ENCODE measurements at places on chromosomes 2 and 18.

DNA sequence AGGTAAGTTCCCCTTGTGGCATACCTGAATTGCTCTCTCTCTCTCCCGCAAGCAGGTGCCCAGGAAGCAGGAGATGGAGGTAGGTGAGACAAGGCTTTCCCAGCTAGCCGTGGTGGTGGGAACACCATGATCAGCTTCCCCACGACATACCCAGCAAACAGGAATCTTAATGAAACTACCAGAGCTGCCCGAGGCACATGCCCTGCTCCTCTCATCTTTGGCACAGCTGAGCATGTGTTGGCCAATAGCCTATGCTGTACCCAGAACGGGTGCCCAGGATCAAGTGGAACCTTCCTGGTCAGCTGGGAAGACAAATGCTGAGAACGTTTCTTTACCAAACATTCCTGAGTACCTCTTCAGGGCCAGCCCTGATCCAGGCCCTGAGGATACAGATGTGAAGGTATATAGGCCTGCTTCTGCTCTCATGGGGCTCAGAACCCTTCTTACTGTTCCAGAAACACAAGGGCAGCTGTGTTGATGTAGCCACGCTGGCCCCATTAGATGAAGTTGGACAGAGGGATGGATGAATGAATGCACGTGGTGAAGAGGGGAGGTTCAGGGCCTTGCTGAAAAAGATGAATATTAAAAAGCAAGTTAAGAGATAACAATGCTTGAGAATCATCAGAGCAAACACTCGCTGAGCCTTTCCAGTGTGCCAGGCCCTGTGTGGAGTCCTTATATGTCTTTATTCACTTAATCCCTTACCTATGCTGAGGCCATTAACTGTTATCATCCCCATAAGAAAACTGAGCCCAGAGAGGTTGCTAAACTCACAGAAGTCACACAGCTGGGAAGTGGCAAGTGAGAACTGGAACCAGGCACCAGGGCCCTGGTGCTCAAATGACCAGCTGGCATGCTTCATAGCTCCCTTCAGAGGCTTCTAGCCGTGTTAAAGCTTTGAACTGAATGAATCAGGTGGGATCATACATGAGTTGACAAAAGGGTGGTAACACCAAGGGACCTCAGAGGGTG is 68.8 kb upstream of the TMEM247 start:
- no peak for DNase-seq

DNA sequence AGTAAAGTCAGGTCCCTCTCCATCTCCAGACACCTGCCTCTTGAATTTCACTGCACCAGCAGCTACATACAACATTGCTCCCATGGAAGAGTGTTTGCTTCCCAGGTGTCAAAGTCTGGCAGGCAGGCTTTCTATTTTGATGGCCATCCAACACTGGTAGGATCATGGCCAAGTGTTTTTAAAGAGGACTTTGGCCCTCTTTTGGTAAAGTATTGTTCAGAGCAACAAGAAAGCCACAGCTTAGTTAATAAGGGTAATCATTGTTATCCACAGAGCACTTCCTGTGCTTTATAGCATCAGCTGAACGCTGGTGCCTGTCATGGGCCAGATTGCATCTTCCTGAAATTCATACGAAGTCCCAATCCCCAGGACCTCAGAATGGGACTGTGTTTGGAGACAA is 133.2 kb downstream of the NCK2 start:
- no peak for DNase-seq

GRCh38 chr2:165448406-165448805 is 21.1 kb upstream of the CSRNP3 start:
- DNase-seq: no peak

GRCh38 chr2:144629935-144630334 is 110.0 kb upstream of the ZEB2 start:
- no peak for DNase-seq

DNA sequence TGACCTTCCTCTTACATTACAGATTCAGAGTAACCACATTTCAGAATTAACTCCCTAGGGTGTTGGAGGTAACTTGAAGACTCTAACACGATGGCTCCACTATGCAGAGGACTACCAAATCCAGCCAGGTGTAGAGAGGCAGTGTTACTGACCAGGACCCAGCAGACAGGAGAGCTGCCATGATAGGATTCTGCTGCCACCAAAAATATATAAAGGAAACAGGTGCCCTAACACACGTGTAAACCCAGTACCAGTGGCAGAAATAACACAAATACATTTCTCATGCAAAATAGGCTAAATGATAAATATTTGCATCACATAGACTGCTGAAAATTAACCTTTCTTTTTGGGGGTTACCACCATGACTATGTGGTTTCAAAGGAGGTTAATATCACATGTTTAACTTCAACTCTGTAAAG is 7.0 kb downstream of the ZBTB14 start:
- DNase-seq: no peak

- no peak for DNase-seq
Observed at GRCh38 chr2:186695081-186695756, 1.4 kb downstream of the FAM171B start.

DNA sequence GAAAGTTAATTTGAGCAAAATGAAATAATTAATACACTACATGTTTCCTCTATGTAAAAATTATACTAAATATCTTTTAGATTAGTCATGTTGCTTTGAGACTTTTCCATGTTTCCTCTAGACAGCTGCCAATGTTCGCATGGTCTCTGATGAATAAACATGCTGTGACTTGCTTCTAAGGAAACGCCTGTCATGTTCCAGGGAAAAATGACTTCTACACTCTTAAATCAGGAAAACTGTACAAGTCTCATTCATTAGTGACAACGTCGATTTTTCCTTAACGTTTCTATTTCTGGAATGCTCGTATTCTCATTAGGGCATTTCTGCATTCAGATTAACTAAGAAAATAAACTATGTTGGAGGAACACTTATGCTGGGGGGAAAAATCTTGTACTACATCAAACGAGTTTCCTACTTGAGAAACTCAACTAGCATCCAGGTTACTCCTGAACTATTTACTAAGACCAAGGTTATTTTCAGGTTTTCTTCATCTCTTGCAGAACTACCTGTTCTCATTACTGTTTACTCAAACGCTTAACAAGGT is 1.6 kb downstream of the COBLL1 start:
- DNase-seq: no peak

- DNase-seq: peak; percentile 44
Observed at GRCh38 chr2:207167099-207167923, 1.6 kb upstream of the KLF7 start.

- no peak for DNase-seq
Observed at GRCh38 chr2:109322641-109323040, 193.6 kb downstream of the SH3RF3 start.

- no peak for DNase-seq
Observed at GRCh38 chr2:219210886-219211362, 4.3 kb downstream of the ZFAND2B start.

- DNase-seq: no peak
Observed at GRCh38 chr2:47310801-47311560, 92.0 kb upstream of the MSH2 start.

GRCh38 chr2:162244541-162245031 is 1.3 kb upstream of the FAP start:
- no peak for DNase-seq

DNA sequence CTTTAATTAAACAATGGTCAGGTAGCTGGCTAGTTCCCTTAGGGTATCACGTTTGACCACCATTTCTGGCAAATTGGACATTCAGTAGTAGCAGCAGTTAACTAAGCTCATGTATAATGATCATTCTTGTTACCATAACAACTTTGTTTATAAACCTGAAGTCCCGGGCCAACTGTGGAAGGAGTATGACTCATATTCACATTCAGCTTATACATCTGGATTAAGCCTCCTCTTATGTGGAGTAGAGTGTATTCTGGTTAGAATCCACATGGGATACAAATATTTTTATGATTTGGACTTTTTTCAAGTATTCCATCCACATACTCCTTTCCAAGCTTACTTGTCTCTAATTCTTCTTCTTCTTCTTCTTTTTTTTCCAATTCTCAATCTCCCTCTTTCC is 70.3 kb upstream of the ZSWIM2 start:
- DNase-seq: no peak

- DNase-seq: no peak
Observed at GRCh38 chr2:143486976-143487375, 357.8 kb downstream of the ARHGAP15 start.

GRCh38 chr2:37827455-37827854 is 97.6 kb upstream of the RMDN2 start:
- no peak for DNase-seq

Data from CD4-positive, alpha-beta T cell treated with Interleukin-4 for 1 hour (primary cell).